ENCODE measurements at places on chromosomes 4 and X.

GRCh38 chr4:71377561-71377960, 38.7 kb downstream of the SLC4A4 start:
- DNase-seq: peak; percentile 34

GRCh38 chrX:1466971-1467561, 14.4 kb upstream of the ASMTL start:
- DNase-seq: no peak

DNA sequence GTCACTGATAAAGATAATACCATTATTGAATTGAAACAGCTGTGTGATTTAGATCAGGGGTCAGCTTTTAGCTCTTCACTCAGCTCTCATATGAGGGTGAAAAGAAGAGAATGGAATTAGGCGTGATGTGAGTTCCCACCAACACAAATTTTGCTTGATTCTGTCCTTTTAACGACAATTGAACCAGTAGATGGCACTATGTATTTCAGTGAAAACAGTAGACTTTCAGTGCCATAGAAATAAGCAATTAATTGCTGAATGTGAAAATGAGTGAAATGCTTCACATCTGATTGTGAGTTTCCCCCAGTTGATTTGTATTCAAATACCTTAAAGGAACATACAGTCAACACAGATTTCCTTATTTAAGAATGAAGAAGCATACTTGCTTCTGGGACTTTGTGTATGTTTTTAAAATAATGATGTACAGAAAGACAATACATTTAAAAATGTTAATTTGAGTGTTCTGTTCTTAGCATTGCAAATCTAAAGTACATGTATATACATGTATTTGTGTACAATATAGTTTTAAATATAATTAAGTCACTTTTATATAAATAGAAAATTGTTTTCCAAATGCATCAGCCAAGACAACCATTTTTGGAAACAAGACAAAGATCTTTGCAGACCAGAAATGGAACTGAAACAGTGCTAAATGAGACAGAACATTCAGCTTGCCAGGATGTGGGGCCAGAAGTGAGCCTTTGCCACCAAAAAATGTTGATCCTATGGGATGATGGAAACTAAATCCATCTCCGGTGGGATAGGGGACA, 178.8 kb downstream of the SNCA start:
- DNase-seq: peak; percentile 32

DNA sequence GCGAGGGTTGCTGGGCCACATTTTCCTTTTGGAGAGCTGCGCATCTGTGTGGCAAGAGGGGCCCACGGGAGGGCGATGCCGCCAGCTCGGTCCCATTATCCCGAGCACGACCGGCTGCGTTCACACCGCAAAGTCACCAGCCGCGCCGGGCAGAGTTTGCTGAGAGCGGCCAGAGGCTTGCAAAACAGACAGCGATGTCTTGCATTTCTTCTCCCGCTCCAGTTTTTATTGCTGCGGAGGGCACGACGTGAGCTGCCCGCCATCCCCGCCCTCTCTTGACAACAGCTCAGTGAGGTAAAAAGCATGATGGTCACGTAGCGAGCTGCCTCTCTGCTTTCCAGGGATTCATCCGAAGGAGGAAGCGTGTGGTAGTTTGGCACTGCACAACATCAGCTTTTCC, 102.1 kb upstream of the TENM3 start:
- DNase-seq: no peak

- no peak for DNase-seq
Measured at GRCh38 chr4:13705521-13706041, 78.1 kb upstream of the BOD1L1 start.

GRCh38 chrX:26050099-26050498, 88.0 kb upstream of the MAGEB18 start:
- no peak for DNase-seq

DNA sequence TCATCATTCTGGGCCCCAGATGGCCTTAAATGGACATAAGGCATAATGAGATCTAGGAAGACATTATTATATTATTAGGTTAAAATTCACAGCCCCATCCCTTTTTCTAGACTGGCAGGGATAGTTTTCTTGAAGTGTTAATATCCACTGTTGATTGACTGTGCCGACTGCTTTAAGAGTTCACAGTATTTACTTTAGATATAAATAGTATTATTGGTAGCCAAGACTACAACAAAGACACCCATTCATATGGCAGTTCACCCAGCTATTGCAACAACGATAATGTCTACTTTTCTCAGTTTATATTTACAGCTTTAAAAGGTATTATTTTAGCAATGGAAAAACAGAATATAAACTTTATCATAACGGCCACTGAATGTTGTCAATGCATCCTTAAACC, 922.2 kb upstream of the POU3F4 start:
- no peak for DNase-seq

- no peak for DNase-seq
Measured at GRCh38 chrX:124395145-124395880, 49.0 kb downstream of the SH2D1A start.

DNA sequence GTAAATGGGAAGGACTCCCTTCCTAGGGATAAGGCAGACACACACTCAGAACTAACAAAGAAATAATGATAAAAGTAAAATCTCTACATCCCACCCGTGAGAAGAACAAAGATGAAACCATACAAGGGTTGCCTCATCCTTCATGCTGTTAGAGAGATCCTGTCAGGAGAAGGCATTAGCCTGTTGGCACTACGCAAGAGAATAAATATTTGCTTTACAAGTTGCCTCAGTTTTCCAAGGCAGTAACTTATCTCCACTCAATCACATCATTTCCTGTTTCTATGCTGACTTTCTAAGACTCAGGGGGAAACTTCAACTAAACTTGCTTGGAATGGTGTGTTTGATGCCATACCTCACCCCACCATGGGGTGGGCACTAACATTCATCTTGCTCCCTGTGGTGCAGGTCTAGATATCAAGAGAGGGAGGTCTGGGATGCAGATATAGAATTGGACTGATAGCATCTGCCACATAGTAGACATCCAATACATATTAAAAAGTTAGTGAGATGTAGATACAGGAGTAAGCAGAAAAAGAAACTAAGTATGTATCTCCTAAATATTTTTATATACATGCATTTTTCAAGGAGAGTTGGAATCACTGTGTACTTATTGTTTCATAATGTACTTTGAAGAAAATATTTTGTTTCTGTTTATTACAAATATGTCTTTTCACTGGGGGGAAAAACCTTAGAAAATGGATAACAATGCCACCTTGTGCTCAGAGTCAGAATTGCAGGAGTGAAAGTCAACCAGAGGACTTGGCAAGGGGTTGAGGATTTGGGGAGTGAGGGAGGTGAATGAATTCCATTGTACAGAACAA, 57.2 kb upstream of the BEX4 start:
- DNase-seq: peak; percentile 69

DNA sequence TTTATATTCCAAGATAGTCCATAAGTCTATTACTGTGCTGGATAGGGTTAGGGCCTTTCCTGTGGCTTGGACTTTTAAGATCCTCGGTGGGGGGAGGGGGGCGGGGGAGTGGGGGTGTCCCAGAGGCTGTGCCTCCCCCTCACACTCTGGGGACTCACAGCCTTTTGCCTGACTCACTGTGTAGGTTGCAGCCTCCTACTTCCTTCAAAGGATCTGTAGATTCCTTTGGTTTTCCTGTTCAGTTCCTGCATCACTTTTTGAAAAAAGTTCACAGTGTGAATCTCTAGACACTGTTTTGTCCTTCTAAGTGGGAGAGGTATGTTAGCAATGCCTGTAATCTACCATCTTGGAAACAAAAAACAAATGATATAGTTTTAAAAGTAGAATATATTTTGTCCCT, 999.9 kb downstream of the GLUD2 start:
- DNase-seq: peak; percentile 30

DNA sequence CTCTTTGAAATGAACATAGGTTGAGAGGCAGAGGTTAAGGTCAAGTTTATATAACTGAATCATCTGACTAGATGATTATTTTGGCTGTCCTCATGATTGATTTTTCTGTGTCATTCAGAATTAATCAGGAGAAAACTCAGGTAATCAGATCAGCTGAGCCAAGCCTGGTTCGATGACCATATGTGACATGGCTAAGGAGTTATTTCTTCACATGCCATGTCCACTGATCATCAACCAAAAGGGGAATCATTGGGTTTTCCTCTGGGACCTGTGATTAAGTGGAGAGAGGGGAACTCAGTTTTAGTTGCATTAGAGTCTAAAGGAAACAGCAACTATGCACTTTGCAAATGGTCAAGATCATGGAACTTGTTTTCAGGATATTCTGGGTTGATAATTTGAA, 20.3 kb upstream of the PACRGL start:
- no peak for DNase-seq

DNA sequence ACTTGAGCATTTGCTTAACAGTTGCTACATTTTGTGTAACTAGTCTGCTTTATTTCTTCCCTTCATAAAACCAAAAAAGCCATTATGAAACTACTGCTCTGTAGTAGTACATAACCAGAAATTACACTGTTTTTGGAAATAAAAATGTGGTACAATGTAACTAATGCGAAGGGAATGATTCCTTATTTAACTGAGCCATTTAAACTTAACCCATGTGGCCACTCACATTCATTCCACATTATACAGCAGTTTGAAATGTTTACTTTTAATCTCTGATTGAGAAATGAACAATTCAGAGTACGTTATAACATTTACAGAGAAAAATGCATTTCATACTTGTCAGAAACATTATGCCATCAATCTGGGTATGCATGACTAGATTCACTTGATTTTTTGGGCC, 94.2 kb downstream of the NYX start:
- DNase-seq: peak; percentile 40

GRCh38 chr4:89837993-89838390, 1.0 kb upstream of the SNCA start:
- no peak for DNase-seq

GRCh38 chrX:154829926-154830442, 4.5 kb downstream of the SMIM9 start:
- DNase-seq: no peak

DNA sequence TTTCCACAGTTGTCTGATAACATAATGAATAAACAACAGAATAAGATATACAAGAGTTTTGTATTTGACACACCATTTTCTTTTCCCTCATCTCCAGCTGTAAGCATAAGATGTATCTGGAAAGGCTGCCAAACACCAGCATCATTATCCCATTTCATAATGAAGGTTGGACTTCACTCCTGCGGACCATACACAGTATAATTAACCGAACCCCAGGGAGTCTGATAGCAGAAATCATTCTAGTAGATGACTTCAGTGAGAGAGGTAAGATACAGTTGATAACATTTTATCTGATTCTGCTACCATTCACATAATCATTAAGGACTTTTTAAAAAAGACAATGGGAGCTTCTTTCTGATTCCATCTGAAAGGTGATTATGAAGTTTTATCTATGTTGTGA, 535.2 kb downstream of the GALNTL6 start:
- no peak for DNase-seq

DNA sequence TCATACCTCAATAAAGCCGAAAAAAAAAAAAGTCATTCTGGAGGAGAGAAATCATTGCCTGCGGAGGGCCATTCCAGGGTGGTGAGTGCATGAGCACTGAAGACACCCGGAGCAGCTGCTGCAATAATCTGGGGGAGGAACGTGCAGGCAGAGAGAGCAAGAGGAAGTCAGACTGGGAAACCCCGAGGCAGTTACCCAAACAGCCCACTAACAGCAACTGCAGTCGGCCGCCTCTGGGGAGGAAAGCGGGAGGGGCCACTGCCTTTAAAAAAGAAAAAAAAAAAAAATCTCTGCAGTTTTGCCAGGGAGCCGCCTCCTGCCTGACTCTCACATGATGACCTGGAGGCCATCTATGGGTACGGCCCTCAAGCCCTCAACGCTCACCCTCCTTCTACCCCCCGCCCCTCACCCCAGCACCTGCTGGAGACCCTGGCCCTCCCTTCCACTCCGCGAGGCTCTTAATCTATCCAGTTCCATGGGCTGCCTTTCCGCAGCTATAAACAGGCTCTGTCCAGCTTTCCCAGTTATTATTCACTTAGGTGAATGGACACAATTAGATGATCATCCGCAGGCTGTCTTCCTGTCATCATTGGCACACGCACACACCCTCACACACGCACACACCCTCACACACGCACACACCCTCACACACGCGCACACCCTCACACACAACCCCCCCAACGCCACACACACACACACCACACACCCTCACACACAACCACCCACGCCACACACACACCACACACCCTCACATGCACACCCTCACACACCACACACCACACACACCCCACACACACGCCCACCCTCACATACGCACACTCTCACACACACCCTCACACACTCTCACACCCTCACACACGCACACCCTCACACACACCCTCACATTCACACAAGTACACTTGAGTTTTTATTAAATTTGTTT, 3.4 kb upstream of the AVPR2 start:
- DNase-seq: peak; percentile 89

All from cardiac fibroblast (primary cell).